Ovary (tissue), 10 donors: ENCODE measurements at places on chromosomes 13 and 19. TPM values are rescaled to one million over a fixed set of nuclear protein-coding genes. Genes with fewer than 3 reads are reported as not detected.
A peak's percentile ranks its signal among the peaks of the same experiment; 100 is the strongest.

GRCh38 chr19:4217429-4218264 lies 11.7 kb upstream of the EBI3 start:
- no peak overlapping the region for H3K27ac ChIP-seq
- DNase-seq = no peak
- no peaks in the 10 kb centered on the region for H3K36me3 ChIP-seq
- H3K4me1 ChIP-seq = no peaks in the 10 kb centered on the region

- H3K36me3 ChIP-seq = no peaks in the 10 kb centered on the region
- no peaks in the 10 kb centered on the region for H3K27me3 ChIP-seq
- H3K4me1 ChIP-seq = no peaks in the 10 kb centered on the region
- no peak for DNase-seq
- no peak overlapping the region for H3K4me3 ChIP-seq
- no peak overlapping the region for H3K27ac ChIP-seq
Measured at GRCh38 chr13:95497381-95497807, 55.1 kb upstream of the CLDN10 start.

DNA sequence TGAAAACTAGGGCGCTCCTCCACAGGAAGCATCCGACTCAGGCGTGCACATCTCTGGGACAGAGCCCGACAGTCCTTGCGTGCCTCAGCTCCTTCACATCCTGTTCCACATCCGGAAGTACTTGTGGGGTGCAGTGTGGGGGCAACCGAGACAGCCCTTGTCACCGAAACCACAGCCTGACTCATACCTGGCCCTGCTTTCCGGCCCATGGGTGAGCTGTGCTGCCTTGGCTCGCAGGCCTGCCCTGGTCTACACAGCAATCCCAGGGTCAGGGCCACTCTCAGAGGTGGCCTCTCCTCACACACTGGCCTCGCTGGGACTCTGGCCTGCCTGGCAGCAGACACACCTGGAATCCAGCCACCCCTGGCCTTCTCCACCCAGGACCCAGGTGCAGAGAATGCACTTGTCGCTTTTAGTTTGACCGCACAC lies 100.4 kb downstream of the STK24 start:
- no peak overlapping the region for H3K27ac ChIP-seq
- H3K4me3 ChIP-seq = no peak overlapping the region
- no peaks in the 10 kb centered on the region for H3K27me3 ChIP-seq
- peaks cover 11% of the 10 kb centered on the region for H3K4me1 ChIP-seq
- no peak for DNase-seq
- H3K36me3 ChIP-seq = no peaks in the 10 kb centered on the region

- no peak overlapping the region for H3K27ac ChIP-seq
- no peak for DNase-seq
- H3K4me1 ChIP-seq = no peaks in the 10 kb centered on the region
- no peak overlapping the region for H3K4me3 ChIP-seq
- H3K27me3 ChIP-seq = no peaks in the 10 kb centered on the region
Measured at GRCh38 chr13:88142653-88143052, 471.5 kb downstream of the SLITRK5 start.

DNA sequence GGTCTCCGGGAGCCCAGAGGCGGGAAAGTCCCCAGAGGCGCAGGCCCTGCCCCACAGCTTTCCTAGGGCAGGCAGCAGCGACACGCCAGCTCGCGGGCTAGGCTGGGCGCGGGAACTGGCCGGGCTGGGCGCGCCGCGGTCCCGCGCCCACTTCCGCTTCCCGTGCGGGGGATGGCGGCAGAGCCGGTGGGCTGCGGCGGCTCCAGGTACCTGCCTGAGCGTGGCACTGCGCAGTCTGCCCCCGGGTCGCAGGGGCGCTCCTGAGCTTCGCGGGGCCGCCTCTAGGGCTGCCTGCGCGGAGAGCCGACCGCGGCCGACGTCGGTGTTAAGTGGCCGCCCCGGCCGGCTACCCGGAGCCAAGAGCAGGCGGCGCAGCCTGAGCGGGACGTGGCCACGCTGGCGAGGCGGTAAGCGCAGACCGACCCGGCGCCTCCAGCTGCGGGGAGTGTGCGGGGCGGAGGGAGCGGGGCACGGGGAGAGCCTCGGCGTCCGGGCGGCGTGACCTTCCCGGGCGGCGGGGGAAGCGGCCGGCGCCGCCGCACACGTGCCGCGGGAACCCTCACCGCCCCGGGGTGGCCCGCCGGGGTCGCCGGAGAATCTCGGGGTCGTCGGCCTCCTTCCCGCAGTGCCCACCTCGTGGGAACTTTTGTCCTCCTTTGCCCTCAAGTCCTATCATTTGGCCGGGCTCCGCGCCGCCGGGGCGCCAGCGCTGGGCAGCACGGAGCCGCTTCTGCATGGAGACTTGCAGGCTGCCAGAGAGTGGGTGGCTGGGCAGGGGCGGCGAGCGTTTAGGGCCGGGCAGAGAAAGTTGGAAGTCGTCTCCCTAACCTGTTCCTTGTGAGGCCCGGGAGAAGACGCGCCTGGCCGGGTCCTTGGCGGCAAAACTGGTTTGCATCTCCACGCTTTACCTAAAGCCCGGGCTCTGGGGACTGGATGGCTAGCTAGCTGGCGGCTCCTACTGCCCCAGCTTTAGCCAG lies 31.4 kb upstream of the MPHOSPH8 start:
- H3K27me3 ChIP-seq = no peaks in the 10 kb centered on the region
- peak overlapping the region; percentile 41 for H3K4me3 ChIP-seq
- peak; percentile 41 for DNase-seq
- no peaks in the 10 kb centered on the region for H3K4me1 ChIP-seq

GRCh38 chr19:14404312-14404711 lies 14.8 kb downstream of the DDX39A start:
- H3K27ac ChIP-seq = no peak overlapping the region
- no peaks in the 10 kb centered on the region for H3K36me3 ChIP-seq
- H3K4me1 ChIP-seq = peaks cover 6% of the 10 kb centered on the region
- H3K27me3 ChIP-seq = no peaks in the 10 kb centered on the region
- no peak for DNase-seq

DNA sequence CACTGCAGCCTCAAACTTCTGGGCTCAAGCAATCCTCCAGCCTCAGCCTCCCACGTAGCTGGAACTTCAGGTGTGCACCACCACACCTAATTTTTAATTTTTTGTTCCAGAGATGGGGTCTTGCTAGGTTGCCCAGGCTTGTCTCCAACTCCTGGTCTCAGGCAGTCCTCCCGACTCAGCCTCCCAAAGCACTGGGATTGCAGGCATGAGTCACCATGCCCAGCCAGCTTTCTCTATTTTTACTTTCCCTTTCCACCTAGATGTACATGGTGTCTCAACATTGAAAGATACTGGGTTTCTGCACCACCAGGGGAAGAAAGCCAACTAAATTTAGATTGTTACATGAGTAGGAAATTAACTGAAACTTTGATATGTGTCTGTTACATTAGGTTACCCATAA lies 13.8 kb upstream of the ZNF846 start:
- DNase-seq = no peak
- no peak overlapping the region for H3K4me3 ChIP-seq
- no peaks in the 10 kb centered on the region for H3K27me3 ChIP-seq
- no peaks in the 10 kb centered on the region for H3K36me3 ChIP-seq
- H3K4me1 ChIP-seq = peaks cover 7% of the 10 kb centered on the region

DNA sequence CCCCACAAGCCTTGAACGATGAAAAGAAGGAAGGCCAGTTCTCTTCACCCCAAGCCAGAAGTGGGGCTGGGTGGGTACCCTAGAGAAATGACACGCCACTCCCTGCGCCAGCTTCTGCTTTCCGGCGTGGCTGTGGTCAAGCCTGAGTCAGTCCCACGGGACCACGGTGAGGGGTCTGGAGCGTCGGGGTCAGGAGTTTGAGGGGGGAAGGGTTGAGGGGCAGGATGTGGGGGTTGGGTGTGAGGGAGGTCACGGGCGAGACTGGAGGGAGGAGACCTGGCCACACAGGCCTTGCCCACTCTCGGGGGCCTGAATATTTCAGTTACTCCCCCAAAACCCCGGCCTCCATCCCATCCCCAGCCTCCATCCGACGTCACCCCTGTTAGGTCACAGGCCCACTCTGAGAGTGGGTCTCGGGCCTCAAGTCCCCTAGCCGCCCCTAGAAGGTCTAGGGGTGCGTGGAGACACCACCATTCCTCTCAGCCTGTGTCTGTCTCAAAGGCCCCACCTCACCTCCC lies 500 bp upstream of the IFI30 start:
- no peaks in the 10 kb centered on the region for H3K27me3 ChIP-seq
- peaks cover 13% of the 10 kb centered on the region for H3K4me1 ChIP-seq
- peak overlapping the region; percentile 70 for H3K4me3 ChIP-seq
- no peaks in the 10 kb centered on the region for H3K36me3 ChIP-seq

DNA sequence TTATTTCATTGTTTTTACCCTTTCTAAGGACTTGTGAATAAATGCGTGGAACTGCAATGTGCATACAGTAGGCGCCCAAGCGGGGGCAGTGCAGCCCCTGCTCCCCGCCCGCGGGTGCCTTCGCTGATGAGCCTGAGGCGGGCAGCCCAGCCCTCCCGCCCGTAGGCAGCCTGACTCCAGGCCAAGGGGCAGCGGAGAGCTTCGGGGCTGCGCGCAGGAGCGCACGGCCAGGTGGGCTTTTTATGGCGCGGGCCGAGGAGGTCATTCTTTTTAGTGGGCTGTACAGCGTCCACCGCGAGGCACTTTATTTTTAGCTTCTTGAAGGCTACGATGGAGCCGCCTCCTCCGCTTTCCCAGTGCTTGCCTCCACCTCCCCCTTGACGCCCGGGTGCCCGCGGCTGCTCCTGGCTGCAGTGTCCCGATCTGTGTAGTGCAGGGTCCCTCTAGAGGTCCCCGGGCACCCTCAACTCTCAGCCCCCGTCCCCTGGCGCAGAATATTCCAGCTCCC lies 60.5 kb downstream of the CCNE1 start:
- no peak overlapping the region for H3K4me3 ChIP-seq
- H3K36me3 ChIP-seq = no peaks in the 10 kb centered on the region
- H3K27ac ChIP-seq = no peak overlapping the region
- H3K27me3 ChIP-seq = no peaks in the 10 kb centered on the region
- DNase-seq = no peak

- H3K4me3 ChIP-seq = no peak overlapping the region
- no peaks in the 10 kb centered on the region for H3K36me3 ChIP-seq
- H3K27ac ChIP-seq = no peak overlapping the region
Measured at GRCh38 chr13:54424344-54424743, 1395.7 kb downstream of the OLFM4 start.

GRCh38 chr19:31533114-31533513 lies 183.9 kb upstream of the TSHZ3 start:
- no peak overlapping the region for H3K4me3 ChIP-seq
- H3K36me3 ChIP-seq = no peaks in the 10 kb centered on the region
- H3K27me3 ChIP-seq = no peaks in the 10 kb centered on the region
- no peak for DNase-seq
- no peak overlapping the region for H3K27ac ChIP-seq
- no peaks in the 10 kb centered on the region for H3K4me1 ChIP-seq

GRCh38 chr19:33818411-33818810 lies 21.7 kb downstream of the KCTD15 start:
- no peak overlapping the region for H3K27ac ChIP-seq
- H3K36me3 ChIP-seq = no peaks in the 10 kb centered on the region
- H3K4me1 ChIP-seq = peaks cover 11% of the 10 kb centered on the region
- H3K27me3 ChIP-seq = no peaks in the 10 kb centered on the region

- H3K4me1 ChIP-seq = peaks cover 7% of the 10 kb centered on the region
- H3K4me3 ChIP-seq = peak within 1 kb of the TSS; percentile 75
- no peak for DNase-seq
Measured at GRCh38 chr19:45177817-45178261, at the start of gene TRAPPC6A. TSS of gene TRAPPC6A (minus strand) at chr19:45178237. CDS start at chr19:45178218, 19 bp downstream.

DNA sequence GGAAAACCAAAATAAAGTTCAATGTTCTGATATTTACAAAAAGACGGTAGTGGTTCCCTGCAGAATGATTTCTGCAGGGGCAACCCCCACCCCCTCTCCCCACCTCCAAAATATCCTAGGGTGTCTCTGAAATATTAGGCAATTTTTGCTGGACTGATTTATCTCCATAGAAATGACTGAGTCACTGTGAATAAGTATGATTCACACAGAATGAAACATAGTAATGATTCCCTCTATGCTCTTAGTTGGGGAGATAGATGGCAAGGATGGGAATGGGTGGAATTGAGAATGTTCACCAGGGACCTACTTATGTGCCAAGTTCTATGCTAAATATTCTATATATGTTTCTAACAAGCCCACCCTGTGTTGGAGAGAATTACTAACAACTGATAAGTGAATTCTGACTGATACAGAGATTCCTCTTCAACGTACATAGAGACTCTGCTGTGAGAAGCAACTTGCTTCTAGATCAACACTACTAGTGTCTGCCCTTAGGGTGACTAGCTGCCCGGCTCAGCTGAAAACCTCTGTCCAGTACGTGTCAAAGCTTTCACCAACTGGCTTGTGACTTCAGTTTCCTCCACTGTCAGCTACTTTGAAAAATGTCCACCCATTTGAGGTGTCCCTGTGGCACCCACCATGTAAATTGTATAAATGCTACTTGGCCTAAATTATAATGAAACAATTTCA lies 38.4 kb upstream of the RAP2A start:
- H3K4me1 ChIP-seq = no peaks in the 10 kb centered on the region
- no peak for DNase-seq
- H3K27ac ChIP-seq = no peak overlapping the region
- H3K27me3 ChIP-seq = no peaks in the 10 kb centered on the region
- H3K4me3 ChIP-seq = no peak overlapping the region

- no peaks in the 10 kb centered on the region for H3K4me1 ChIP-seq
- H3K36me3 ChIP-seq = no peaks in the 10 kb centered on the region
- no peak overlapping the region for H3K27ac ChIP-seq
- no peaks in the 10 kb centered on the region for H3K27me3 ChIP-seq
Measured at GRCh38 chr13:106205871-106206270, 329.6 kb downstream of the EFNB2 start.

GRCh38 chr13:83634601-83635000 lies 247.7 kb downstream of the SLITRK1 start:
- H3K4me3 ChIP-seq = no peak overlapping the region
- H3K27ac ChIP-seq = no peak overlapping the region
- DNase-seq = no peak
- no peaks in the 10 kb centered on the region for H3K27me3 ChIP-seq
- H3K4me1 ChIP-seq = no peaks in the 10 kb centered on the region

Gene LMTK3
- total RNA-seq = 0.38 TPM

Gene FFAR1
- 2.7 TPM for total RNA-seq

Gene IGLON5
- total RNA-seq = not detected

Gene WIZ
- 41.7 TPM for total RNA-seq

Gene SIGLEC11
- total RNA-seq = 77.6 TPM

Gene PRR36
- total RNA-seq = 0.95 TPM

Gene ZFP28
- 15.7 TPM for total RNA-seq

Gene NOSIP
- 67.8 TPM for total RNA-seq

Gene KRTDAP
- total RNA-seq = not detected

Gene PLIN5
- total RNA-seq = 61.6 TPM

Gene GNG7
- 34.6 TPM for total RNA-seq

Gene RFPL4A
- not detected for total RNA-seq

Gene ELAVL1
- 75.2 TPM for total RNA-seq

Gene SYNE4
- 0.45 TPM for total RNA-seq

Gene KLK11
- 0.95 TPM for total RNA-seq

Gene ZNF555
- total RNA-seq = 15.3 TPM

Gene ZNF667
- 10.2 TPM for total RNA-seq
